Amniotic stem cell (primary cell): ENCODE measurements at places on chromosomes 12 and 14.

GRCh38 chr14:91090743-91091142, 23.1 kb upstream of the DGLUCY start:
- DNase-seq, result no peak

DNA sequence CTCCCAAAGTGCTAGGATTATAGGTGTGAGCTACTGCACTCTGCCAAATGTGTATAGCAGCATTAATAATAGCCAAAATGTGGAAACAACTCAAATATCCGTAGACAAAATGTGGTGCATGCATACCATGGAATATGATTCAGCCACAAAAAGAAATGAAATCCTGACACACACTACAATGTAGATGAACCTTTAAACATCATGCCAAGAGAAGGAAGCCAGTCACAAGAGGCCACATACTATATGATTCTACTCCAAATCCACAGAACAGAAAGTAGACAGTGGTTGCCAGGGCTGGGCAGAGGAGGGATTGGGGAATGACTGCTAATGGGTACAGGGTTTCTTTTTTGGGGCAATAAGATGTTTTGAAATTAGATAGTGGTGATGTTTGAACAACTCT, 7.7 kb upstream of the TMED2 start:
- DNase-seq, result no peak

DNA sequence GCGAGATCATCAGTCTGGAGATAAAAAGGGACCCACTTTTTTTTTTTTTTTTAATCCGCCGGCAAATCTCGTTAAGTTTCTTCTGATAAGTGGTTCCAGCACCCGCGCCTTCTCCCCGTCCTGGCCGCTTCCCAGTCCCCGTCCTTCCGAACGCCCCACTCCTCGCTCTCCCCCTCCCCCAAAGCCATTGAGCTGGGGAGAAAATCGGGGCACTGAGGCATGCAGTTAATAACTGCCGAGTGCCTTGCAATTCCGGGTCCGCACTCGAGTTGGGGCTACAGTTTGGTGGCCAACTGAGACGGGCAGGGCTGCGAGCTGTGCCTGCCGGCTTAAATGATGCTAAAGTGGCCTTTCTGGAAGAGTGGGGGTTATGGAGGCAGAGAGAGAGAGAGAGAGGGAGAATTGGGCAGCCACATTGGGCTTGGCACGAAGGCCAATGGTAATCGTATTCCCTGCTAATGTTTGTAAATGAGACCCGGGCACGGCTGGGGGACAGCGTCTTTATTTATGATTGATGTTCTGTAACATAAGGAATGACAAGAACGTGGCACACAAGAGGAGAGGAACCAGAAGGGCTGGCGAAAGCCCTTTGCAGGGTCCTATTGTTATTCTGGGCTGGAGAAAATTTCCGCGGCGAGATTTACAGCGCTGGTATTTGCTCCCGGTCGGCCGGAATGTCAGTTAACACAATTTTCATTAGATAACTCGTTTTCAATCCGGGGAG, 115.4 kb upstream of the MYL2 start:
- no peak for DNase-seq

DNA sequence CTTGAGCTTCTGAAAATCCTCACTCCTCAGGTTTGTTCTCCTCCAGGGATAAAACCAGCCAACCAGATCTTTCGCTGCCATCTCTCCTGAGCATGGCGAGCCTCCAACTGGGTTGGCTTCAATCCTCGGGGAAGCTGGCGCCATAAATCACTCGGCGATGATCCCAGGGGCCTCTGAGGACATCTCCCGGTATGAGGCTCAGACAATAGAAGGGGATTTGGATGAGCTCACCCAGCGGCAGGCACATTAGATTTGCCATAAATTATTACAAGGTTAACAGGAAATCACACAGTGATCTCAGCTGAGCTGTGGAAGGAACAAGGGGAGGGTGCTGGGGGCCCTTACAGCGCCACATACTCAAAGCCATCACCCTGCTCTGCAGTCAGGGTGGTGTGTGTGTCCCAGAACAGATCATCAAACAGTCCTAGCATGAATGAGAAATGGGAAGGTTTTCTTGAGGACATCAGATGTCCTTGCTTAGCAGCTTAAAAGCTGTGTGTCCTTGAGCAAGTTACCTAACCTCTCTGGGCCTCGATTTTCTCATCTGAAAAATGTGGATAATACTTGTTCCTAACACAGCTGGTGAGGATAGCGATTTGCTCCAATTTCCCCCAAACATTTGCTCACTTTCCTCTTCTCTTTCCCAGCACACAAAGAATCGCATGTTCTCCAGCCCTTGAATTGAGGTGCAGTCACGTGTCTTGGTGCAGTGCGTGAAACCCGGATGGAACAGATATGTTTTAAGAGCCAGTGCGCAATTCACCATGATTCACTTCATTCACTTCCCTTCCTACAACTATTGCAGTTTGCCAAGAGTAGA, 142.8 kb downstream of the SCARB1 start:
- no peak for DNase-seq

DNA sequence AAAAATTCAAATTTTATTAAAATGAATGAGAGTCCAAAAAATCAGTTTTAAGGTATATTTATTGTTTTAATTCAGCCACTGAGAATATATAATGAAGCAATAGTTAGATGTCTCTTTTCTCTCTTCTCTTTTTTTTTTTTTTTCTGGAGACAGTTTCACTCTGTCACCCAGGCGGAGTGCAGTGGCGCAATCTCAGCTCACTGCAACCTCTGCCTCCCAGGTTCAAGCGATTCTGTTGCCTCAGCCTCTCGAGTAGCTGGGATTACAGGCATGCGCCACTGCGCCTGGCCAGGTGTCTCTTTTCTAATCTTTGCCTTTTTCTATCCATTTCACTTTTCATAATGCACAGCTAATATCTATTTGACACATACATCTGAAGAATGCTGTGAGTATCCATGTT, 307.1 kb upstream of the RGS6 start:
- no peak for DNase-seq

- no peak for DNase-seq
These were observed 8.7 kb upstream of the PPM1A start for GRCh38 chr14:60240139-60240856.

DNA sequence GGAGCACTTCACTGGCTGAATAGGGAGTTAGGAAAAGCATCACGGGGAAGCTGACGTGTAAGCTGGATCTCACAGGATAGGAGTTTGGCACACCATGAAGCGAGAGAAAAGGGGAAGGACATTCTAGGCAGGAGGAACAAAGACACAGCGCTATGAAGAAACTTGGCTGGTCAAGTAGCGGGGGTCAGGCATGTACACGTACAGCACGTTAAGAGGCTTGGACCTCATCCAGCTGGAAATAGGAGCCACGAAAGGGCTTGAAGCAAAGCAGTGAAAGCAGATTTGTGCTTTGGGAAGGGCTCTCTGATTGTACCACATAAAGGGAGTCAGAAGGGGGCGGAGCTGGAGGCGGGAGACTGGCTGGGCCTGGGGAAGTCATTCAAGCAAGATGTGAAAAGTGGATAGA, 19.6 kb upstream of the GALNT8 start:
- DNase-seq, result no peak

- DNase-seq, result no peak
These were observed 523.5 kb downstream of the SLC16A7 start for GRCh38 chr12:60119327-60119726.

- DNase-seq, result no peak
These were observed 34.6 kb downstream of the CEP128 start for GRCh38 chr14:80906946-80907345.
